ENCODE measurements at places on chromosomes 7 and 10. TPM values are rescaled to one million over a fixed set of nuclear protein-coding genes. Genes with fewer than 3 reads are reported as not detected.

The TFPI2 gene
- total RNA-seq: not detected

The NUTM2A gene
- 0.89 TPM for total RNA-seq

The POLR2J2 gene
- total RNA-seq: 36.6 TPM

DNA sequence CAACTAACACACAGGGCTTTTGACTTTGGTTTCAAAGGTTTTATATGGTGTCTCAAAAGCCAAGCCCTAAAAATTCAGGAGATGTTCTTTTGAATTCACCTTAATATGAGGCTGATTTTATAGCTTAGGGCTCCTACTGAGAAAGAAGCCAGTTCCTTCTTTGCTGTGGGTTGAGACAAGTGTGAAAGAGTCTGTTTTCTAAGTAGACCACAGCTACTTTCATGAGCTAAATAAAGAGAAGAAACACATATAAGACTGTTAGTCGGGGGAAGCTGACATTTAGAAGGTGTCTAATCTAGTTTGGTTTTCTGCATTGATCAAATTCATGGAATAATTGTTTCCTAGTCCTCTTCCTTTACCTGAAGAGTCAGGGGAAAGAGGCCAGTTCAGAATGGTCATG lies 332.1 kb upstream of the CELF2 start:
- DNase-seq: no peak

DNA sequence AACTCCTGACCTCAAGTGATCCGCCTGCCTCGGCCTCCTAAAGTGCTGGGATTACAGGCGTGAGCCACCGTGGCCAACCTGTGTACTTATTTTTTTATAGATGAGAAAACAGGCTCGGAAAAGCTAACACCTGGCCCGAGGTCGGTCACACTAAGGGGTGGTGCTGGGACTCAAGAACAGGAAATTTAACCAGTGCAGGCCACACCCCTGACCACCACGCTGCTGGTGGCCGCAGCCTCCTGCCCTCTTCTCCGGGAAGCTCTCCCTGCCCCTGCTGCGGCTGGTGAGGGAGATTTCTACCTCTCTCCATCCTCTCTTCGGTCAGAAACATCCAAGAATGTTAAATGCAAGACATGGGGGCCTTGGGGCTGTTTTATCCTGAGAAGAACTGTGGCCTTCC lies 63.2 kb downstream of the TNRC18 start:
- DNase-seq: no peak

Measured in activated CD4-positive, alpha-beta T cell treated with anti-CD3 and anti-CD28 coated beads, Interleukin-2, amount 10 ng/mL, durations not matched to agents 7 days and 5 days (primary cell).